ENCODE measurements at places on chromosomes 12 and 14.

DNA sequence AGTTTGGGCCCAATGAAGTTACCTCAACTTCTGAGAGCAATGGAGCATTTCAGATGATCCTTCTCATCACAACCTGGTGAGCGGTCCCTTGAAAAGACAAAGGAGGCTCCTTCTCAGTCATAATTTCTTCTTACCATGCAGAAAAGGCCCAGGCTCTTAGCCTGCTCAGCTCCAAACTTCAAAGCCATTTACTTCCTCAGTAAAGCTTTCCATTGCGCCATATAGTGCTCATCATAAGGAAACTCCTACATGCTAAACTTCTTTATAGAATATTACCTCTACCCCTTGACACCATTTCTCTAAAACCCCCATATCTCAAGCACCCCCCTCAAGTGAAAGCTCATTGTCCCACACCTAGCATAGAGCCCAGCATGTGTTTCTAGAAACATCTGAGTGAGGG lies 127.1 kb downstream of the GTF2A1 start:
- DNase-seq, result no peak

GRCh38 chr12:54175200-54175963 lies 13.4 kb downstream of the SMUG1 start:
- DNase-seq, result no peak

DNA sequence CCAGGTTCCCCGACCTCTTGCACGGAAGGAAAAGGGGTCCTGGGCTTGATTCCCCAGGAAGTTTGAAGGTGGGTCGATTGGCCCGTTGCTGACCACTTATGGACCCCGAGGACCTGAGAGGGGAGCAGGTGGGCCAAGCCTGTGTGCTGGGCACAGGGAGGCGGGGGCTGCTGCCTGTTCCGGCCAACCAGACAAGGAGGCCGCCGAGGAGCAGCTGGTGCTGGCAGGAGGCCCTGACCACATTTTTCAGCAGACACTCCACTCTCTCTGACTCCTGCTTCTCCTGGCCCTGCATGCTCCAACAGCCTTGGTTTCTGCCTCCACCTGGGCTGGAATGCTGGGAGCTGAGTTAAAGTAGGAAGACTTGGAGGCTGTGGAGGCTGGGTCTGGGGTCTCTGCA lies 42.8 kb downstream of the NOS1 start:
- no peak for DNase-seq

DNA sequence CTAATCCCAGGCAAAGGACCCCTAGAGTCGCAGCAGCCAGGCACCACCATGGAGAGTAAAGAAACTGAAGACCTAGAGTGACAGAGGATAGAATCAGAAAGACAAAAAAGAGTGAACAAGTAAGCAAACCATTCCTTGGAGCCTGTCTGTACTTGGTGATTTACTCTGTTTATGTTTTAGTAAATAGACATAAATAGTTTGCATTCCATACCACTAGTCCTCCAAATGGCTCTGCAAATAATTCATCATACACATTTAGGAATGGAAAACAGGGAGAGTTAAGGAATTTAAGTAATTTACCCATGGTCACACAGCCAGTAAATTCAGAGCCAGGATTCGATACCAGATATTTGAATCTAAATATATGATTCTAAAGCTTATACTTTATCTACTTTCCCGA lies 2.8 kb downstream of the OLR1 start:
- DNase-seq, result no peak

- no peak for DNase-seq
Observed at GRCh38 chr12:51547606-51548005, 43.4 kb upstream of the SCN8A start.

- no peak for DNase-seq
Observed at GRCh38 chr12:97572220-97572619, 109.6 kb downstream of the RMST start.

DNA sequence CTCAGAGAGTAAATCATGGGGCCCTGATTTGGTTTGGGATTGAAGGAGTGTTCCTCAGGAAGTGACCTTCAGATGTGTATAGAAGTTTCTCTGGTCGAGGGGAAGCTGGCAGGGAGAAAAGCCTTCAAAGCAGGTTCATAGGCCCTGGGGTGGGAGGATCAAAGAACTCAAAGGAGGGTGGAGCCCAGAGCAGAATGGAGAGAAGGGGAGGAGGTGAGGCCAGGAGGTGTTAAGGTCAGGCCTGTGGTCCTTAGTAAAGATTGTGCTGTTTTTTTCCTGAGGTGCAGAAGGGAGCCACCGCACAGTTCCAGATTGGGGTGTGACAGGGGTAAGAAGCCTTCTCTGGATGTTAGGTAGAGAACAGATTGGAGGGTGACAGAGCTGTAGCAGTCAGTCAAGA lies 9.7 kb upstream of the CFAP251 start:
- no peak for DNase-seq

DNA sequence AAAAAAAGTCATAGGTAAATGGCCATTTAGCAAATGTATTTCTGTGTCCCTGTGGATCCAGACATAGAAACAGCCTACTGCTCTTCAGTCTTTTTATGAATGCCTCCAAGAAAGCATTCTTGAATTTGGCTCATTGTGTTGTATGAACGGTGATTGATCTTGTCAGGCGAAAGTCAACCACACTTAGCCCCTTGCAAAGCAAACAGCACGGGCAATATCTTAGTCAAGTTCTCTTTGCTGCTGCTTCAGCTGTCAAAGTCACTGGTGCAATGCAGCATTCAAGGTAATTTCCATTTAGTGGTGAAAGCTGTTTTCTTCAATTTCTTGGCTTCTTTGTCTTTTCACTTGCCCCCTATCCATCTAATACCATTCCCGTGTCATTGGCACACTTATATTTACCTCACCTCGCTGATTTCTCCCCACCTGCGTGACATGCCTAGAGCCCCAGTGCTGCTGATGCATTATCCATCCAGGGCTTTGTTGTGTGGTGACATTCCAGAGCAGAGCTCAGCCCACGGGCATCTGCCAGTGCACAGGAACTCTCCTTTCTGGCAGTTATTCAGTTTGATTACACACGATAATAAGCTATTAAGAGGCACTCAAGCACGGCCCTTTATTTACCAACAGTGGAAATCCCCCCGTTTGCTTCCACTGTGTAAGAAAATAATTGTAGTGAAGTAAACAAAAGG lies 362.3 kb upstream of the NOVA1 start:
- no peak for DNase-seq

DNA sequence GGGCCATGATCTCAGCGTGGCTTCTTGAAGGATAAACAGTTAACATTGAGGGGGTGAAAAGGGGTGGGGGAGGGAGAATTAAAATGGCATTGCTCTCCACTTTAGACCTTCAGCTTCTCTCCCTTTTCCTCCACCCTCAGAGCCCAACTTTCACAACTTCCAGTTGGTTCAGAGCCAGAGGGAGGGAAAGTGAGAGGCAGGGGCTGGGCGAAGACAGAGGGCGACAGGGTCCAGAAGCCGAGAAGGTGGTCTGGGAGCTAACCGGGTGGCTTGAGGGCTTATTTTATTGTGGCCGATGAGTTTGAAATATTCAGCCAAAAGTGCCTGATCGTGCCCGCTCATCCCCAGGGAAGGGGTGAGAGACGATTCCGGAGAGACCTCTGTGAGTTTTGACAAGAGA lies 4.1 kb downstream of the BMP4 start:
- no peak for DNase-seq

GRCh38 chr12:115383668-115384067 lies 699.7 kb upstream of the TBX3 start:
- DNase-seq, result no peak

GRCh38 chr12:68162374-68162773 lies 2.8 kb upstream of the IFNG start:
- DNase-seq, result no peak

- DNase-seq, result no peak
Observed at GRCh38 chr12:41053046-41053445, 135.1 kb upstream of the PDZRN4 start.

- no peak for DNase-seq
Observed at GRCh38 chr14:21884995-21885394, 211.4 kb upstream of the OR4E1 start.

DNA sequence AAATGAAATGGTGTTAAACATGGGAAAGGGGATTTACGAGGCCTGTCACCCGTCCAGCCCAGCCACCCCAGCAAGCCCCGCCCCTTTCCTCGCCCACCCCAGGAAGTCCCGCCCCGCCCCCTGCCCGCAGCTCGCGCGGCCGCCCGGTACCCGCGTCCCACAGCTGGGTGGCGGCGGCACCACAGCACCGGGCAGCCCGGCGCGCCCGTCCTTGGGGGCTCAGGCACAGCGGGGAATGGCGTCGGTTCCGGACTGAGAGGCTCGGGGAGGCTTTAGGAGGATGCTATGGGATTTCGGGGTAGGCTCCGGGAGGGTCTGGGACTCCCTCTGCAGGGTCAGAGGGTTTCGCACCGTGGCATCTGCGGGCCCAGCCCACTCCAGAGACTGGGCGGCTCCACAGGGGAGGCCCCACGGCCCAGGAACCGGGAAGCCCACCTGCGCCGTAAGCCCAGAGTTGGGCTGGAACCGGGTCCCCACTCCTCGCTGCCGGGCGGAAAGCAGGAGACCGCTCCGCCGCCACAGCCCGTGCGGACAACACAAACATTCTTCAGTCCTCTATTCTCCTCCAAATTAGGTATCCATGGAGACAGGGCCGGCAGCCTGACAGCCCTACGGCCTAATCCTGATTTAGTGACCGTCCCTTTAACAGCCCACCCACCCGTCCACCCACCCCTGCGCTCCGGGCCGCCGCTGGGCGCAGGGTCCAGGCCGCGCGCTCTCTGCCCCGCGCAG lies 1.4 kb downstream of the FIGNL2 start:
- DNase-seq, result peak; percentile 33

DNA sequence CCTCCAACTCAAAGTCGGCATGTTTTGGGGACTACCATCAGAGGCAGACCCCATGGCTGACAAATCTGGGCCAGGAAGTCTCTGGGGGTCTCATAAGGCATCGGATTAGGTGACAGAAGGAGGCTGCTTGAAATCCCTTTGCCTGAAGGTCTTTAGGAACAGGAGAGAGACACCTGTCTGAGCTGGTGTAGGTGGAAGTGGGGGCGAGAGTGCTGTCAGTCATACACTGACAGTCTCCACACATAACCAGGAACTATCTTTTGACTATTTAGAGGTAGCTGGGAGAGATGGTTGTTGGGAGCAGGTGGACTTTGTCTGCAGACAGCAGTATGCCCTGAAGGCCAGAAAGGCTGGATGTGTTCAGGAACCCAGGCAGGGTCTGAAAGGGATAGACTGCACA lies 98.7 kb downstream of the PRMT8 start:
- no peak for DNase-seq

DNA sequence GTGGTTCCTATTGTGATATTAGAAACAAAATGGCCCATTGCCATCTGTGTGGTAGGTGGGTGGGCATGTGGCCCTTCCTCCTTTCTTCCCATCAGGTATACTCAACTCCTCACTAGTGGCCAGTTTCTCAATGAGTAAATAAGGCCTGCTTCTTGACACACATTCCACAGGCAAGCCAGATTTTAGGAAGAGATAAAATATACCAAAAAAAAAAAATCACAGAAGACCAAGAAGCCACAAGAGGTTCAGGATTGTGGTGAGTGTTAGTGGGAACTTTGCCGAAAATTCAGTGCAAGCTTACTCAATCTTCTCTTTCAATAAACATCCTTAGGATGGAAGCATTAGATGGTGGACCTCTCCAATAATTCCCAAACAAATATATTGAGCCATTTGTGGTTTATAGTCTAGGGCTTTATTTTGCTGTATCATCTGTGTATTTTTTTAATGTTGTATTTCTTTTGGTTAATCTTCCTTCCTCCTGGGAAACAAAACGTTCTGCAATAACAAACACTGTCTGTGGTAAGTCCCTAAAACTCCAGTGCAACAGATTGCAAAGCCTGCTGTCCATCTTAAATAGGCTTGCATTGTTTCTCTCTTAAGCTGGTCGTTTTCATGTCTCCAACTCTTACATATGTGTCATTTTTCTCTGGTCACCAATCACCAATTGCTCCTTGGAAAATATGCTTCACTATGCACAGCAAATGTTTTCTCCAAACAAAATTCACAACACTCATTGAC lies 289.9 kb upstream of the KITLG start:
- no peak for DNase-seq

DNA sequence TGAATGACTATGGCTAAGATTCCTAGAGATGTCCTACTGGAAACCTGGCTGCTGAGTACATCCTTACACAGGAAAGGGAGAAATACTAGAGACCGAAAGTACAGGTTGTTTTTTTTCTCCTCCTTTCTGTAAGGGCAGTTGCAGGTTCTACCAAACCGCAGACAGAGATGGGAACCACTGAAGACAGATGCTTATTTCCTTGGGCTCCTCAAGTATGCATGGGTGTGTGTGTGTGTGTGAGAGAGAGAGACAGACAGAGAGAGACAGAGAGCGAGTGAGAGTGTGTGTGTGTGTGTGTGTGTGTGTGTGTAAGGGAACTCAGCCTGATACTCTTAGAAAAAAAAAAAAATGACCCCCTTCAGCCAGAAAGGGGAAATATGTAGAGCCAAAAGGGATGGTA lies 42.5 kb downstream of the MAP4K5 start:
- no peak for DNase-seq

DNA sequence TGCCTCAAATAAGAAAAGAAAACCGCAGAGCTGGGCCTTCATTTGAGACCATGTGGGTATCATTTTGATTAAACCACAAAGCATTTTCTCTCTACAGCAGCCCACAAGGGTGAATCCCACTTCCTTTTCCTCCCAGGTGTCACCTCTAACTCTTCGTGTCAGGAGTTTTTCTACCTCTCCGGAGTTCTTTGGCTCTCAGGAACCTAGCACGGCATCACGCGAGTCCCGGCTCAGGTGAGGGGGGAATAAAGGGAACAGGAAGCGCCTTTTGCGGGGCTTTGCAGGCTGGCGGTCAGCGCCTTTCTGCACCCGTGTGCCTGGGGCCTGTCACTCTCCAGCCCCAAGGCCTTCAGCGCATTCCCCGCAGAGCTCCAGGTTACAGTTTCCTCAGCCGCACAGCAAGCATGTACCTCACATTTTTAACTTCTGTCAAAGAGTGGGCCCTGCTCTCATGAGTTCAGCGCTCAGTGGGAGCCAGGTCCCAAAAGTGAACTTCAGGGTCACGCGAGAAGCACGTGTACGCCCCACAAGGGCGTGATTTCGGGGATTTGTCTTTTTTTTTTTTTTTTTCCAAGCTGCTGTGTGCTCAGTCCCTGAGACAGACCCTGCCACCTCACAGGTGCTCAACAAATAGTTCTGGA lies 740 bp upstream of the PRPF40B start:
- no peak for DNase-seq

GRCh38 chr14:54098536-54098935 lies 141.9 kb upstream of the BMP4 start:
- no peak for DNase-seq

- no peak for DNase-seq
Observed at GRCh38 chr12:106924268-106924861, 31.3 kb upstream of the TMEM263 start.

DNA sequence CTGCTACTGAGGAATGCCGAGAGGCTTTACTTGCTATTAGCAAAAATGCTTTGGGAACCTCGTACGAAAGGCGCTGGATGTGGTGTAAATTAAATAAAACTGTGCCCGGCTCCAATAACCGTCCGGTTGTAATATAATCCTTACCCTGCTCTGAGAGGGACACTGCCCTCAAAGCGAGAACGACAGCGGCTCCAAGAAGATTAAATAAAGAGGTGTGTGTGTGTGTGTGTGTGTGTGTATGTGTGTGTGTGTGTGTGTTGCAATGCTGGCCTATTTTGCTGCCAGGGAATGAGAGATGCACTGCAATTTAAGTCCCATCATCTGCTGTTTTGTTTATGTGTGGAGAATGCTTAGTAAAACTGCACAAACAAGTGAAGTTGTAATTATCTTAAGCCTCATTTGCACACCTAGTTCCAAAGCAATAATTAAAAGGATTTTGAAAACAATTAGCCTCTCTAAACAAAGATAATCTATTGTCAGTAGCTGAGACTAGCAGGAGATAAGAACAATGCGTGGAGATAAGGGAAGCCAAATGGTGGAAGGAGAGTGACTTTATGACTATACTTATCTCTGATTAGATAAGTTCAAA lies 1.2 kb upstream of the SIX1 start:
- no peak for DNase-seq
